ENCODE measurements at places on chromosomes 4 and X. TPM values are rescaled to one million over a fixed set of nuclear protein-coding genes. Genes with fewer than 3 reads are reported as not detected.

- DNase-seq, result no peak
Observed at GRCh38 chr4:52552778-52553177, 106.3 kb downstream of the USP46 start.

Gene SSX4B
- total RNA-seq, result not detected

DNA sequence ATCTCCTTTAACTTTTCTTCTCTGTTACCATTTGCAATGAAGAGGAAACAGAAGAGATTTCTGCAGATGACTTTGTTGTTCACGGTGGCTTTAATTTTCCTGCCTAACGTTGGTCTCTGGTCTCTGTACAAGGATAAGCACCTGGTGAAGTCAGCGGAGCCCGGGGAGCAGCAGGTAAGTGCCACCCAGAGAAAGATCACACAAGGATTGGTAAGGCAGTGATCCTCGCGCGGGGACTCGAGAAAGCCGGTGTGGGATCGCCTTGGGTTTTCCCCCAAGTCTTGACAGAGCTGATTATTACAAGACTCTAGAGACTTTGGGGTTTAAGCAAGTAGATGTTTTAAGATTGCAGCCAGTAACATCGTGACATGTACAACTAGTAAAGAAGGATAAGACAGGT is 1.3 kb downstream of the GALNTL6 start:
- DNase-seq, result no peak

- no peak for DNase-seq
Observed at GRCh38 chr4:170109586-170110284, 20.0 kb upstream of the AADAT start.

Gene NEXMIF
- 2.3 TPM for total RNA-seq

DNA sequence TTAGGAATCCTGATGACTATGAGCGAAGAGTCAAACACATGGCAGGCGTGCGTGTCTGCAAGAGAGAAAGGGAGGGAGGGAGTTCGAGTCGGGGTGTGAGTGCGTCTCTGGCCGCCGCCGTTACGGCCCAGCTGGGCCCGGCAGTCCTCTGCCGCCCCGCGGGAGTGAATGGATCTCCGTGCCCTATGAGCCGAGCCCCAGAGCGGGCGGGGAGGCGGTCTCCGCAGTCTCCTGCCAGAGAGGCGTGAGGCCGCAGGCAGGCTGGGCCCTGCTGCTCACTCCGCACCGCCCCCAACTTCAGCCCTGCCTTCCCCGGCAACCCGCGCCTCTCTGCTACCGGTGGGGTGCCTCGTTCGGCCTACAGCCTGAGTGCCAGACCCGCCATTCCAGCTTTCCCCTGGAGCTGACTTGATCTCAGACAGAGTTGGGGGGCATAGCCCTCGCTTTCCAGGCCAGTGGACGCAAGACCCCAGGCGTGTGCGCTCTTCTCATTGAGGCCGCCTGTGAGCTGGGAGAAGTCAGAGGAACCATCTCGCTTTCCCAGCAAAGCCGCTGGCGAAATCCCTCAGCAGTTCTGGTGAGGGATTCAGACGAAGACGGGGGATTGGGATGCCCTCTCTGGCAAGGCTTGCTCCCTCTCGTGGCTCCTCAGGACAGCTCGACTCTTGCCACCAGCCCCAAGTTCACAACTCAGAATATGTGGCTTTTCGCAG is 1.4 kb downstream of the SLC16A2 start:
- peak; percentile 65 for DNase-seq

Gene NIPAL1
- total RNA-seq, result 1.0 TPM

DNA sequence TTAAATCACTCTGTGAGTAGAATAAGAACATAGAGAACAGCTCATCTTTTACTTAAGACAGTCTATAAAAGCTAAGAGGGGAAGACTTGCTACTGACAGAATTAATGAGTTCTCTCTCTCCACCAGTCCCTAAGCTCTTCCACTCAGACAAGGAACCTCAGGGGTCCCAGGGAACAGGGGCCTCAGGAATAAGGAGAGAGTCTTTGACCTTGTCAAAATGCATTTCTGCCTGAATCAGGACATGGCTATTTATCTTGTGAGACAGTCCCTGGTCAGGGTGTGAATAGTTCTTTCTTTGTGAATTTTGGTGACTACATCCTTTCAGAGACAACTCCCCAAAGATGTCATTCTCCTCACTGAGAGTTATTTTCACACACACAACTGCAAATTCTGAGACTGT is 218.7 kb upstream of the HS3ST1 start:
- DNase-seq, result no peak

- DNase-seq, result no peak
Observed at GRCh38 chrX:8726031-8726652, 5.8 kb downstream of the ANOS1 start.

- no peak for DNase-seq
Observed at GRCh38 chrX:150730719-150731118, 37.5 kb downstream of the MTMR1 start.
